ENCODE measurements at places on chromosomes 2 and 18.

DNA sequence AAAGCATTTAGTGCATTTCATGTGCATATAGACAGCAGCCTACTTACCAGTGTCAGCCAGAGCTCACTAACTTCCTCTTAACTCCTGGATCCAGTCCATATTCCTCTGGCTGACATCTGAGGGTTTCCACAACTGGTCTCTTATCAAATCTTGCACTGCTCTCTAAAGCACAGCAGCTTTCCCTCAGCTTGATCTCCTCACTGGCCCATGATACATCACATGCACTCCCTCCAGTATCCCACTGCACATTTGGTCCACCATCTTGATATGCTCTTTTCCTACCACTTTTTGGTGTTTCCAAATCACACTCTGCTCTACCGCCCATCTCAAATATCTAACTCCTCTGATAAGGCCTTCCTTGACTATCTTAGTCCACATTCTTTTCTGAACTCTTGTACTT lies 105.0 kb upstream of the ZFP36L2 start:
- DNase-seq, result no peak

GRCh38 chr2:65918760-65919187 lies 486.4 kb upstream of the SPRED2 start:
- no peak for DNase-seq

DNA sequence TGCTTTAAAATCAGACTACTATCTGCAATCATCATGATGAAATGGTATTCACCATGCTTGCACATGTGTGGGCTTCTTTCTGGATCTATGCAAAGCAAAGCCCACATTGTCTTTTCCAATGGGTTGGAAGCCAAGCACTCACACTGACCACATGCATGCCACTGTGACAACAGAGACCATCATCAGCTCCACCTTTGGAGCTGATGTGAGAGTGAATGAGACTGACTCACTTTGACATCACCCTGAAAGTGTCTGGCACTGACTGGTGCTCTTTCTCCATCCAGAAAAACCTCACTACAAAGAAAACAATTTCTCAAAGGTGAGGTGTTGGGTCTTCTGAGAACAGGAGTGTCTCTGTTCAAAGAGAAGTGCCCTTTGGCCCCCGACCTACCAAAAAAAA lies 4.7 kb downstream of the MYO5B start:
- peak; percentile 4 for DNase-seq

DNA sequence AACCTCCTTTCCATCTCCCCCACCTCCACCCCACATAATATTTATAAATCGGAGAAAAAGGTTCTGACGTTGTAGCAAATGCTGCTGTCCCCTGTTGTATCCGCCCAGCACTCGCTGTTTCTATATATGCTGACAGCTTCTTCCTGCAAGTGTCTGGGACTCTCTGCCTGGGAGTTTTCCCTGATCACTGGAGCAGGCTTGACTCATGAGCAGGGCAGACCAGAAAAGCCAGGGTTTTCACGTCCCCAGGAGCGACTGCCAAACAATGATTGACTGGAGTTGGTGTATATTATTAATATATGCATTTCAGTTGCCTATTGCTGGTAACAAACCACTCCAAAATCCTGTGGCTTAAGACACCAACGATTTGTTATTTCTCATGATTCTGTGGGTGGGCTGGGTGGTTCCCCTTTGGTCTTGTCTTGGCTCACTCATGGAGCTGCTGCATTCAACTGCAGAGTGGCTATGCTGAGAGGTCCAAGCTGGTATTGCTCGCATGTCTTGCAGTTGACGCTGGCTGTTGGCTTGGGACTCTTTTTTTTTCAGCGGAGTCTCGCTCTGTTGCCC lies 21.2 kb upstream of the ASXL2 start:
- no peak for DNase-seq

- no peak for DNase-seq
Measured at GRCh38 chr18:58596265-58596681, 32.6 kb downstream of the ALPK2 start.

GRCh38 chr2:219911541-219911940 lies 284.1 kb downstream of the SLC4A3 start:
- no peak for DNase-seq

- peak; percentile 87 for DNase-seq
Measured at GRCh38 chr2:39504790-39505335, 67.8 kb upstream of the MAP4K3 start.

GRCh38 chr2:239202343-239202742 lies 198.5 kb downstream of the HDAC4 start:
- no peak for DNase-seq

- DNase-seq, result no peak
Measured at GRCh38 chr18:75962036-75962572, 532.9 kb downstream of the ZNF516 start.

GRCh38 chr2:172927641-172928357 lies 147.8 kb upstream of the MAP3K20 start:
- DNase-seq, result peak; percentile 69

- DNase-seq, result peak; percentile 1
Measured at GRCh38 chr2:188880740-188881139, 93.4 kb upstream of the COL3A1 start.

DNA sequence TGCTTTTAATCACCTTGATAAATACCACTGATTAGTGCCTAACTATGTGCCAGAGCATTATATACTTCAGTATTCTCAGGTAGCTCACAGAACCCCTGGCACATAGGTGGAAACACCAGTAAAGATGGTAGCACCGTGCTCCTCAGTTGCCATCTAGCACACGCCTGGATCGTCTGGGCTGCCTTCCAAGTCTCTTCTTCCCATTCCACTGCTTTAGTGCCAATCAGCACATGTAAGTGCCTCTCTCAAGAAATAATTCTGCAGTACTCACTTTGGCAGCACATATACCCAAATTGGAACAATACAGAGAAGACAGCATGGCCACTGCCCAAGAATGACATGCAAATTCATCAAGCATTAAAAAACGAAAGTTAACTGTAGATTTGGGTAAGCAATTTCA lies 13.0 kb downstream of the POLR2D start:
- no peak for DNase-seq

GRCh38 chr2:190466819-190467446 lies 58.8 kb downstream of the MFSD6 start:
- peak; percentile 42 for DNase-seq

GRCh38 chr18:27887287-27887686 lies 289.6 kb downstream of the CDH2 start:
- peak; percentile 44 for DNase-seq

DNA sequence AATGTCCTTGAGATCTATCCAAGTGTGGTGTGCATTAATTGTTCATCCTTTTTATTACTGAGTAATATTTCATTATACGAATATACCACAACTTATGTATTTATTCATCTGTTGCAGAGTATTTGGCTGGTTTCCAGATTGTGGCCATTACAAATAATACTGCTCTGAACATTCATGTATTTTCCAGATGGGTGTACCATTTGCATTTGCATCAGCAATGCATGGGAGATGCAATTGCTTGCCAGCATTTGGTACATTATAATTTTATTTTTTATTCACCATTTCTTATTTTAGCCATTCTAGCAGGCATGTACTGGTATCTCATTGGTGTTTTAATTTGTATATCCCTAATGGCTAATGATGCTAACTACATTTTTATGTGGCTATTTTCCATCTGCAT lies 162.4 kb downstream of the SCG2 start:
- no peak for DNase-seq

All from fibroblast of skin of right biceps (primary cell).